Left ventricle myocardium superior (tissue), 1 donor: ENCODE measurements at places on chromosomes 13 and 19. TPM values are rescaled to one million over a fixed set of nuclear protein-coding genes. Genes with fewer than 3 reads are reported as not detected.

- no peak for DNase-seq
These were observed 110.8 kb downstream of the SUCLA2 start for GRCh38 chr13:47890146-47890814.

DNA sequence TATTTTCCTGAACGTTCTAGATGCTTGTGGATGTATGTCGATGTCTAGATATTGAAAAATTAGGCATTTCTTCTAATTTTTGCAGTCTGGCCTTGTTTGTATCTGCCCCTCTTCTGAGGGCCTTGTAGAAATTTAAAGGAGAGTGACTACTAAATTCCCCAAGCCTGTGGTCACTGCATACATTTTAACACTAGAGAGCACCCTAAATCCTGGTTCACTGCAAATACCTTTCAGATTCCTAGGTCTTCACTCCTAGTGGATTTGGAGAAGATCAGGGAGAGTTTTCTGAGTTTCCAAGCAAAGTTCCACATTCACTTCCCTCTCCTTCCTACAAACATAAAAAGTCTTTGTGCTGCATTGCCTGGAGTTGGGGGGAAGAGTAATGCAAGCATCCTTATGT, 1272.5 kb downstream of the OLFM4 start:
- no peak for DNase-seq

DNA sequence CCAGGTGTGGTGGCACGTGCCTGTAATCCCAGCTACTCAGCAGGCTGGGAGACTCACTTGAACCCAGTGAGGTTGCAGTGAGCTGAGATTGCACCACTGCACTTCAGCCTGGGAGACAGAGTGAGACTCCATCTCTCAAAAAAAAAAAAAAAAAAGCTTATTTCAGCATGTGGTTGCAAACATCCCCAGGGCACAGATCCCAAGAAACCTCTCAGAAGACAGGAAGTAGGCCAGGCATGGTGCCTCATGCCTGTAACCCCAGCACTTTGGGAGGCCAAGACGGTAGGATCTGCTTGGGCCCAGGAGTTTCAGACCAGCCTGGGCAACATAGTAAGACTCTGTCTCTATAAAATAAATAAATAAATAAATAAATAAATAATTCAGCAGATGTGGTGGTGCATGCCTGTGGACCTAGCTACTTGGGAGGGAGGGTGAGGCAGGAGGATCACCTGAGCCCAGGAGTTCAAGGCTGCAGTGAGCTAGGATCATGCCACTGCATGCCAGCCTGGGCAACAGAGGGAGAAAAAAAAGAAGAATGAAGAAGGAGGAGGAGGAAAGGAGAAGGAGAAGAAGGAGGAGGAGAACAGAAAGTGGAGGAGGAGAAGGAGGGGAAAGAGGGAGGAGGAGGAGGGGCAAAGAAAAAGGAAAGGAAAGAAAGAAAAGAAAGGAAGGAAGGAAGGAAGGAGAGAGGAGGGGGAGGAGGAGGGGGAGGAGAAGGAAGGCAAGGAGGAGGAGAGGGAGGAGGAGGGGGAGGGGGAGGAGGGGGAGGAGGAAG, 4.3 kb upstream of the LRRC8E start:
- DNase-seq: no peak

DNA sequence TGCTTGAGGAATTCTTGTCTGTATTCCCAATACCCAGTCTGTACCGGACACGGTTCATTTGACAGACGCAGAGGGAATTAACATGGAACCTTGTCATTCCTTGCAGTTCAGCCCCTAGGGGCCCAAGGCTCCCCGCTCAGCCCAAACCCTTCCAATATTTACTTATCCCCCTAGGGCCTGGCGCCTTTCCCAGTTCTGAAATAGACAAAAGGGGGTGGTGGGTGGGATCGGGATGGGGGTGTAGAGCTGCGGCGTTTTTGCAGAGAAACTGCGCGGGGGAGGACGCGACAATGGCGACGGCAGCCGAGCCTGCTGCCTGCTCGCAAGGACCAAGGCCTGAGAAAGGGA, 583 bp downstream of the AKAP8L start:
- no peak for DNase-seq

MYO1F gene
- 8.0 TPM for total RNA-seq
